ENCODE measurements at places on chromosomes 12 and 14.
A peak's percentile ranks its signal among the peaks of the same experiment; 100 is the strongest.

- DNase-seq: peak; percentile 49
These were observed 20.6 kb downstream of the RDH12 start for GRCh38 chr14:67722293-67722692.

GRCh38 chr12:33223956-33224355 lies 215.7 kb downstream of the SYT10 start:
- no peak for DNase-seq

DNA sequence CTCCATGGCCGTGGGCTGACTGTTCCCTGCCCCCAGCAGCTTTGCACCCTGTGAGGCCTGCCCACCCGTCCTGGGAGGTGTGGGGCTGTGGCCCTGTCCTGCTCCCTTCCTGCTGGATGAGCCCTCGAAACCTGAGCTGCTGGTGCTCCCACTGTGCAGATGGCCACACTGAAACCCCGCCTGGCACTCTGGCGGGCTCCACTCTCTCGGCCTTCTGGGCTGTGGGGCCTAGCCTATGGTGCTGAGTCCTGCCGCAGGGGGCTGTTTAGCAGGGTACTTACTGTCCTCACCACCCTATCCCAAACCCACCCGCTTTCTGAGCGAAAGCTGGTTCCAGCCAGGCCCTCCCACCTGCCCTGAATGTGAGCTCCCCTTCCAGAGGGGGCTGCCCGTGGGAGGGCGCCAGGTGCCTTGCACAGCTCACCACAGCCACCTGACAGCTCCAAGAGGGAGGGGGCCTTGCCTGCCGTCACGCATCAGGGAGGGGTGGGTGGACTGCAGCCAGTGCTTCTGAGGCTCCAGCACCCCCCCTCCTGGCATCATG lies 7.3 kb downstream of the SLC25A47 start:
- no peak for DNase-seq

DNA sequence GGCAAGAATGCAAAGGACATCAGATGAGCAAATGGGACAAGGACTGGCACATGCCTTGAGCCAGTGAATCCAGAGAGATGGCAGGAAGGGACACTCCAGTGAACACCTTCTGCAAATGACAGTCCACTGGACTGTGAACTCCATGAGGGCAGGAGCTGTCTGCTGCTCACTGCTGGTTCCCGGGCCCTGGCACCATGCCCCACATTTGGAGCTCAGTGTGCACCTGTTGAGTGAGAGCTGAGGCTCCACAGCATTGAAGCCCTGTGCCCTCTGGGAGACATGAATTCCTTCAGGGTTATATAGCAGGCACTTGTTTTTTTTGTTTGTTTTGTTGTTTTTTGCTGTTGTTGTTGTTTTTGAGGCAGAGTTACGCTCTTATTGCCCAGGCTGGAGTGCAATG lies 13.1 kb downstream of the PRIMA1 start:
- DNase-seq: no peak

DNA sequence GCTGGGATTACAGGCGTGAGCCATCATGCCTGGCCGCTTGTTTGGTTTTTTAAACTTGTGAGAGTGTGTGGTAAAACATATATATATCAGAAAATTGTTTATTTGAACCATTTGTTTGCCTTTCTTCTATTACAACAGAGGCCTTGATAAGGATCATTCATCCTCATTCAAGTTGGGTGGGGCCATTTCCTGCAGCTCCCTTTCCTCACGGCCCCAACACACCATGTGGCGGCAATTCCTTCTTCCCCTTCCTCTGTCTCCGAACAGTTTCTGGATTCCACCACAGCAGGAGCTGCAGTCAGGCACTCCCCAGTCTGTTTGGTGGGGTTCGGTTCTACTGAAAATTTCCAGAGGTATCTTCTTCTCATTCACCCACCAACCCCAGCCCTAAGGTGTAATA lies 42.0 kb upstream of the RASSF3 start:
- DNase-seq: no peak

DNA sequence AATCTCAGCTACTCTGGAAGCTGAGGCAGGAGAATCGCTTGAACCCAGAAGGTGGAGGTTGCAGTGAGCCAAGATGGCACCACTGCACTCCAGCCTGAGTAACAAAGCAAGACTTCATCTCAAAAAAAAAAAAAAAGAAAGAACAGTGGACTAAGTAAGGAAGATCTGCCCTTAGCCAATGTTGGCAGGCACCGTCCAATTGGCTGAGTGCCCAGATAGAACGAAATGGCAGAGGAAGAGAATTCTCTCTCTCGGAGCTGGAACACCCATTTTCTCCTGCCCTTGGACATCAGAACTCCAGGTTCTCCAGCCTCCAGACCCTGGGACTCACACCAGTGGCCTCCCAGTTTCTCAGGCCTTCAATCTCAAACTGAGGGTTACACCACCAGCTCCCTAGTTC lies 49.9 kb downstream of the ESR2 start:
- no peak for DNase-seq

DNA sequence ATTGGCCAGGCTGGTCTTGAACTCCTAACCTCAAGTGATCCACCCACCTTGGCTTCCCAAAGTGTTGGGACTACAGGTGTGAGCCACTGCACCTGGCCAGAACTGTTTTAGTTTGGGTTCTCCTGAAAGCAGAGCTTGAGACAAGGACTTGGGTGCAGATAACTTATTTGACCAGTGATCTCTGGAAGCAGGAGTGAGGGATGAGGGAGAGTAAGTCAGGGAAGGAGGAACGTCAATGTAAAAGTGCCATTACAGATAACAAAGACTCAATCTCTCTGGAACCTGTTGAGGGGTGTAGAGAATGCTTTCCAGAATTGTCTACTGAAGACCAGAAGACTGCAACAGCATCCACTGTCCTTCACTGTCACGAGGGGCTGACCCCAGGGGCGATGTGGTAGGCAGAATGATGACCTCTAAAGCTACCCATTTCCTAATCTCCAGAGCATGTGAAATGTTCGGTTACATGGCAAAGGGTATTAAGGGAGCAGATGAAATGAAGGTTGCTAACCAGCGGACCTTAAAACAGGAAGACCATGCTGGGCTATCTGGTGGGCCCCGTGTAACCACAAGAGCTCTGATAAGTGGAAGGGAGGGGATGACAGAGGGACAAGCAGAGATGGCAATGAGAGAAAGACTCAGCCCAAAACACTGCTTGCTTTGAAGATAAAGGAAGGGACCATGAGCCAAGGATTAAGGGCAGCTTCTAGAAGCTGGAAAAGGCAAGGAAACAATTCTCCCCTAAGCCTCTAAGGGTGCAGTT lies 207.8 kb downstream of the RBM19 start:
- no peak for DNase-seq

DNA sequence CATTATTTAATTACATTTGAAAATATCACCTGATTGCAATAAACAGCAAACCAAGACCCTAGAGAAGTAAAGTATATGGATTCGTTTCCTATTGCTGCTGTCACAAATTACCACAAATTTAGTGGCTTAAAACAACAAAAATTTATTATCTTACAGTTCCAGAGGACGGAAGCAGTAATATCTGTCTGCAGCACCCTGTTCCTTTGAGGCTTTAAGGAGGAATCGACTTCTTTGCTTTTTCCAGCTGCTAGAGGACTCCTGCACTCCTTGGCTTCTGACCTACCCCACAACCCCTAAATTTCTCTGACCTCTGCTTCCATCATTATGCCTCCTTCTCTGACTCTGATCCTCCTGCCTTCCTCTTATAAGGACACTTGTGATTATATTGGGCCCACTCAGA lies 23.8 kb upstream of the PPM1A start:
- no peak for DNase-seq

DNA sequence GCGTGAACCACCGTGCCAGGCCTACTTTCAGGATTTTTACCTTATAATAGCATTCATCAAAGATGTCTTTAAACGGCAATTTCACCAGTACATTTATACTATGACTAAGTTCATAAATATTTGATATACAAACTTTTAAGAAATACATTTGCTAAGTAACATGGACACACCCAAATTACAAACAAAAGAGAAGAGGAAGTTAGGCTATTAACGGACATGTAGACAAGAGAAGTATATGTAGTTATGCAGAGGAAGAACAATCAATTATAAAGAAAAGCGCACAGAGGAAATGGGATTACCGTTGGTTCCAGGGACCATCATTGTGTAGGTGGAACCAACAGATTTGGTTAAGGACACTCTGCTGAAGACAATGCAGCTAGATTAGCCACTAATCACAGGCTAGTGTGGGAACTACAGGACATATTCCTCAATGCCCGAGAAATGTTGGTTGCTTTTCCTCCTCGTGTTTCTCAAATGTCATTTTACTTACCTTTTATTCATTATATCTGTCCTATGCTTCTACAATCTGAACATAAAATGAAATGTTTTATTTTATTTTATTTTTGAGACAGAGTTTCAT lies 24.0 kb upstream of the PKP2 start:
- DNase-seq: no peak

- DNase-seq: peak; percentile 13
These were observed 48.2 kb upstream of the PLXNC1 start for GRCh38 chr12:94100211-94100627.

DNA sequence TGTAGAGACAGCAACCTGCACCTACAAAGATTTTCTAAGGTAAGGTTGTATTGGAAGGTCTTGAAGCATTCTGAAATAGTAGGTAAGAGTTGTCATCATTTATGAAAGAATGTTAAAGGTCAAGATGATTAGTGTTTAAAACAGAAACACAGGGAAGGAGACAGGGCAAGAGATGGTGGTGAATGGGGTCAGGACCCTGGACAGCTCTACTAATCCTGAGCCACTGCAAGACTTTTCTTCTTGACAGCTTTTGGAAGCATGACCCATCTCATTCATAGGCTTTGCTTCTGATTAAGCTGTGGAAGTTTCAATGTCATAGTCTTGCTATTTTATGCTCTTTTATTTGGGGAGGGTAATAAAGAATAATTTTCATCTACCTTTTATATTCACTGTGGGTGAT lies 75.5 kb upstream of the CAND1 start:
- DNase-seq: no peak

GRCh38 chr12:43255522-43256111 lies 296.4 kb downstream of the ADAMTS20 start:
- peak; percentile 40 for DNase-seq

DNA sequence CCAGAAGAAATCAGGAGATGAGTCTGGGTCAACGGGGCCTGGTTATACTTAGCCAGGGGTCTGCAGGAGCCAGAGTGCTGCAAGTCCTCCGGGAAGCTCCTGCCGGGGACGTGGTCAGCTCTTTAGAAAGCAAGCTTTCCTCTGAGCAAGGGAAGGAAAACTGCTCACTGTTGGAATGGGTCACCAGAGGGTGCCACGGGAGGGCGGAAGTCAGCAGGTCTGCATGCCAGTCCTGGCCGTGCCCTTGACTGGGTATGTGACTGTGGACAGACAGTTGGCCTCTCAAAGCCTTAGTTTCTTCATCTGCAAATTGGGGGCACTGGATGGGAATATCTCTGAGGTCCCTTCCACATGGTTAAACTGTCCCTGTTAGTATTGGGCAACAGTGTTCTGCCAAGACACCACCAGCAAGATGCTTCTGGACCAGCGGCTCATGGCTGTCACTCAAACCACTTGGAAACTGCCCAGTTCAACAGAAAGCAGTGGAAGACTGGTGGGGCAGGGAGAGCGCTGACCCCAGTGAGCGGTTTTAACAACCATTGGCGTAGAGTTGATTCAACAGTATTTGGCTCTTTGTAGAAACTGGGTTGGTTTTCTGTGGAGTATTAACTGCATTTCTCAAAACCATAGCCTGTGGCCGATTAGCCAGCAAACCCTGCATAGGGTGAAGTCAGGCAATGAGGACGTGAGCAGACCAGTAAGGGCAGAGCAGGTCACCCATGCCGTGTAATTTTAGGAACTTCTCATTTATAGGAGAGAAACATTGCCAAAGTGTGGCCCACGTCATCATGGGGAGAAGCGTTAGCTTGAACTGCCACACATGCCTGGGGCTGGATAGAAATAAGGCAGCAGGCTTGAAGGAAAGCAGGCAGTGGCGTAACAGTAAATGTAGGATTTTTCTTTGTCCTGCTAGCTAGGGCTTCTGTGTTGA lies 163.9 kb upstream of the PRMT8 start:
- DNase-seq: no peak

GRCh38 chr12:94277426-94278000 lies 129.1 kb downstream of the PLXNC1 start:
- no peak for DNase-seq

- no peak for DNase-seq
These were observed 12.8 kb downstream of the KRT80 start for GRCh38 chr12:52178984-52179383.

DNA sequence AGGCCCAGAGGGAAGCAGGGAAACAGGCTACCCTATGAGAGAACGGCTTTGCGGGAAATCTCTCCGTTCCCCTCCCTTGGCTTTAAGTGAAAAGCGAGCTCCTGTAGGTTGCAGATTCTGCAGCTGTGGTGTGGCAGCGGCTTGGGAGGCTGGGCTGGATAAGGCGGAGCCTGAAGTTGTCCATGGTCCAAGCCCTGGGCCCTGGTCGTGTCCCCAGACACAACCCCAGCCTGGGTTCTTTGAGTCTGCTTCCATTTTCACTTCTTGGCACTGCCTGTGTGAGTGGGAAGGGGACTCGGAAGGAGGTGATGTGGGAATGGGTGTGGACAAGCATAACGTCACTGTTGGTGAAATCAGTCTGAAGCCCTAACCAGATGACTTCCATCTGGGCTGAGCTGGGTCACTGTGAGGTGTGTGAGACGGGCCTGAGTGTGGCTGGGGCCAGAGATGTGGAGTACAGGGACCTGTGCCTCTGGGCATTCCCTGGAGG lies 43.0 kb upstream of the CTDSP2 start:
- no peak for DNase-seq

DNA sequence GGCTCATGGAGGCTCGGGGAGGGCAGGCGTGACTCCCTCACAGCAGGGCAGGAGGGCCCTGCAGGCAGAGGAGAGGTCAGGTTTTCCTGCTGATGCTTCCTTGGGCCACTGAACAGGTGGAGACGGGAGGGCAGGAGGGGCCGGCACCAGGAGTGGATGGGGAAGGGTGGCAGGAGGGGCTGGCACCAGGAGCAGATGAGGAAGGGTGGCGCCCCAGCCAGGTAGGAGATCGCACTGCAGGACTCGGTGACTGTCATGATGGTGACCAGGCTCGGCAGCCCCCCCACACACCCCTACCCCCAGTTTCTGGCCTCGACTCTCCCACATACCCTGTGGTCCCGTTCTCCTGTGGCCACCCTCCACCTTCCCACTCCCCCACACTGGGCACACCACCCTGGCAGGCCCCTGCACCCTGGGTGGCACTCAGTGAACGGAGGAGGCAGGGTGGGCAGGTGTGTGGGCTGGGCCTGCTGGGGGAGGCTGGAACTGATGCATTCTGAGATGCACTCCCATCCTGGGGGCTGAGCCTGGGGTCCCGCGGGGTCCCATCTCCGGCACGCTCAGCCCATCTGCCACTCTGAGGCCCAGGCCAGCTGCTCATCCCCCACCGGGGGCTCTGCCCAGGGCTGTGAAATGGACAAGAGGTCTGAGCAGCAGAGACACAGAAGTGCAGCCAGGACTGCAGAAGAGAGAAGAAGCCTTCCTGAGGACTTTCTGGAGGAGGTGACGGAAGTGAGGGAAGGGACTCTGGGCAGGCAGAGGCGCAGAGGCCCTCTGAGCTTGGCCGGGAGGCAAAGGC lies 2.8 kb downstream of the NUDT14 start:
- no peak for DNase-seq

All from SK-N-DZ (cell line).